NCI-H1417 (cell line): ENCODE measurements at places on chromosomes 7 and 10.

- no peak for DNase-seq
Measured at GRCh38 chr10:110110338-110110737, 97.1 kb upstream of the MXI1 start.

GRCh38 chr10:88493691-88494483, 89.2 kb downstream of the RNLS start:
- no peak for DNase-seq

DNA sequence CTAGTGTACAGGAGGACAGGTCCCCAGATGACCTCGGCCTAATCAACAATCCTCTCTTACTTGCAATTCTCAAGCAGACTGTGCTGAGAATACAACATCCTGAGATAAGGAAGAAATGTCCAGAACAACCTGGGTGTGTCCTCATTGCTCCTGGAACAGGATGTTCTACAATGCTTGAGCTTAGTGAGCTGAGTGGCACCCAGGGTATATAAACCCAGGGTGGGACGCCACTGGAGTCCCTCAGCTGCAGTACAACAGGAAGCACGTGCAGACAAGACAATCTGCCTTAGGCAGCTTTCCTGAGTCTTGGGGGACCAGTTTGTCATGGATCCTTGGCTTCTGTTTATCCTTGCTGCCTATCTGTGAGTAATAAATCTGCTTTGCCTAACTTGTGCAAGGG, 27.7 kb upstream of the SLC25A13 start:
- no peak for DNase-seq

DNA sequence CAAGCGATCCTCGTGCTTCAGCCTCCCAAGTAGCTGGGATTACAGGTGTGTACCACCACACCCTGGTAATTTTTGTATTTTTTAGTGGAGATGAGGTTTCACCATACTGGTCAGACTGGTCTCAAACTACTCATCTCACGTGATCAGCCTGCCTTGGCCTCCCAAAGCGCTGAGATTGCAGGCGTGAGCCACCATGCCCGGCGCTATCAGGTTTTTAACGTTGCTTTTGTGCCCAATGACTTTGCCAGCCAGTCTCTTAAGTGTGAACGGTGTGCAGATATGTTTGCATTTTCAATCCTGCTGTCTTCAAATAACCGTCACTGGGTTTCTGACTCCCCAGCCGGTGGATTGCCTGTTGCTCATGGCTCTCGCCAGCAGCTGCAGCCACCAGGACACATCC, 201.8 kb upstream of the PPP2R2D start:
- no peak for DNase-seq

GRCh38 chr7:50068850-50069551, 24.0 kb downstream of the ZPBP start:
- DNase-seq: peak; percentile 36

- no peak for DNase-seq
Measured at GRCh38 chr7:26198781-26199169, 1.8 kb downstream of the HNRNPA2B1 start.

- no peak for DNase-seq
Measured at GRCh38 chr7:44769776-44770294, 21.2 kb downstream of the ZMIZ2 start.

DNA sequence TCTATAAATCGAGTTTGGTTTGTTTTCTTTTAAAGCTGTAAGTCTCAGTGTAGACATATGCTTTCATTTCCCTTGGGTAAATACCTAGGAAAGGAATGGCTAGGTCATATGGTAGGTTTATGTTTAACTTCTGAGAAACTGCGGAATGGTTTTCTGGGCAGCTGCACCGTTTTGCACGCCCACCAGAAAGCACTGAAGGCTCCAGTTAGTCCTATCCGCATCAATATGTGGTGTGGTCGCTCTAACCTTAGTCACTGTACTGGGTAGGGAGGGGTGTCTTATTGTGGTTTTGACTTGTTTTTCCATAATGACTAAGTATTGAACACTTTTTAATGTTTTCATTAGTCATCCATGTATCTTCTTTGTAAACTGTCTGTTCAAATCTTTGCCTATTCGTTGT, 279.5 kb upstream of the AKR1E2 start:
- no peak for DNase-seq

- no peak for DNase-seq
Measured at GRCh38 chr7:93719546-93719945, 145.0 kb upstream of the CALCR start.

- DNase-seq: no peak
Measured at GRCh38 chr7:114415064-114415989, 712 bp downstream of the FOXP2 start.

DNA sequence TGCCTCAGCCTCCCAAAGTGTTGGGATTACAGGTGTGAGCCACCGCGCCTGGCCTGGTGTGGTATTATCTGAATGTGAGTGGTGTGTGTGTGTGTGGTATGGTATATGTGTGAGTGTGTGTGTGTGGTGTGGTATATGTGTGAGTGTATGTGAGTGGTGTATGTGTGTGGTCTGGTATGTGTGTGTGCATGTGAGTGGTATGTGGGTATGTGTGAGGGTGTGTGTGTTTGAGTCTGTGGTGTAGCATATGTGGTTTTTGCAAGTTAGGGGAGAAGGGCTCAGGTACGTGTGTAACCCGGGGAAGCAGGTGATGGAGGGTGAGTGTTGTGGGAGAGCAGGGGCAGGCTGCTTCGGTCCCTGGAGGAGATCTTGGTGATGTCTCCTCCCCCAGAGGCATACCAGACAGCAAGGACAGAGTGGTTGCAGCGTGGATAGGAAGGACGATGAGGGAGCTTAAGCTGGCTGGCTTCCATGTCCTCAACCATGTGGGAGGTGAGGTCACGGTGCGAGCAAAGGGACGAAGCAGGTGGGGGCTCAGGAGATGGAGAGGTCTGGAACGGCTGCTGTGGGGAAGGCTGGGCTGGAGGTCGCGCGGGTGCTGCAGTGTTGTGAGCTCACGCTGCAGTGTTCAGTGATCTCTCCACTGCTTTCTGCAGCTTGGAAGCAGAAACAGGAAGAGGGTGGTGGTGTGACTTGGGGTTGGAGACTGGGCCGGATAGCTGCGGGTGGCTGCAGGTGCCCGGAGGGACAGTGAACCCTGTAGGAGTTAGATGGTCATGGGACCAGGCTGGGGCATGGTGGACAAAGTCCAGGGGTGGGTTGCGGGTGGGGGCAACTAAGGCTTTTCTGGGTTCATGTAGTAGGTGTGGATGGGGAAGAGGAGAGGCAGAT, 5.0 kb downstream of the ZYX start:
- DNase-seq: no peak

GRCh38 chr10:49172061-49172776, 16.0 kb downstream of the TMEM273 start:
- no peak for DNase-seq

DNA sequence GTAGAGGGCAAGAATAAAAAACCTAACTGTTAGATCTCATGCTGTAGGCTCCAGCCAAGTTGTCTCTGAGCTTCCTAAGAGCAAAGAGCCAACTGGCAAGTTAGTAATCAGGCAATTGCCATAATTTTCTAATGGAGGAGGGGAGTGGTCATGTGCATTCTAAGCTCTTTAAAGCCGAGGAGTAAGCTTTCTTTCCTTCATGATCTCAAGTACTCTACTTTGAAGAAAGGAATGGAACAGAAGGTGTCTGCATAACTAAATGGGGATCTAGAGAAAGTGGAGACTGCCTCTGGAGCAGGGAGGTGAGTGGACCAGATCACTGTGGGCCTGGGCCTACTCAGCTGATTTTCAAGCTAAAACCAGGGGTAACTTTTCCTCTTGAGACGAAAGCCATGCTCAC, 37.7 kb upstream of the TOMM7 start:
- DNase-seq: no peak

DNA sequence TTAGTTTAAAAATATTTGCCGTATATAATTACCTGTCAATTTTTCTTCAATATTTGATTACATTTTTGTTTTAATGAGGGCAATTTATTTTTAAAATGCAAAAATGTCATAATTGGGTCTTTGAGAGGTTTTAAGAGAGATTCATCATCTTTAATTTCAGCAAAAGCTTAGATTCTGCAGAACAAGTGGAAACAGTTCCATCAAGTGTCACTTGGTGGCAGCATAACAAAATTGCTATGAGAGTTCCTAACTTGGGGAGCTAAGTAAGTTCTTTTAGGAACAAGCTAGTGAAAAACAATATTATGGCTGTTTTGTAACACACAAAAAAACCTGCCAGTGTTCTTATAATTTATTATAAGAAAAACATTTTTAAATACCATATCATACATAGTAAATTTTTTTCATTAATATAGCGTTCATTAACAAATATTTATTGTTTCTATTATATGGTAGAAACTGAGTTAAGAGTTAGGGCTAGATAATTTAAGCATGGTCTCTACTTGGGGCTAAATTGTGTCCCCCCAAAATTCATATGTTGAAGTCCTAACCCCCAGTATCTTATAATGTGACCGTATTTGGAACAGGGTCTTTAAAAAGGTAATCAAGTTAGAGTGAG, 155.2 kb downstream of the MAGI2 start:
- peak; percentile 80 for DNase-seq

GRCh38 chr7:137879357-137880158, 32.8 kb upstream of the DGKI start:
- no peak for DNase-seq

DNA sequence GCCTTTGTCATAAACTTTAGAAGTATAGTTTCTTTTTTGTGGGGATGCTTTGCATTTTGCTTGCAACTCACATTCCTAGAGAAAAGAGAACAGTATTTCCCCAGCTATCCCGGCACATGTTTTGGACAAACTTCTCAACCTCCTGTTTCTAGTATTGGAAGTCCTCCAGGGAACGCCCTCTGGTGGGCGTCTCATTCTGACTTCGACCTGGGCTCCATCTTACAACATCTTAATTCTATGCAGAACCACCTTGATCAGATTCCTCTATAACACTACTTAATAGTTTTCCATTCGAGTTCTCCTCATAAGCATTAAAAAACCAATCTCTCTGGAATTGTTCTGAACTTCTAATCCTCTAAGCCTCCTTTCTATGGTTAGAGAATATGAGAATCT, 139.5 kb upstream of the FZD8 start:
- DNase-seq: no peak

DNA sequence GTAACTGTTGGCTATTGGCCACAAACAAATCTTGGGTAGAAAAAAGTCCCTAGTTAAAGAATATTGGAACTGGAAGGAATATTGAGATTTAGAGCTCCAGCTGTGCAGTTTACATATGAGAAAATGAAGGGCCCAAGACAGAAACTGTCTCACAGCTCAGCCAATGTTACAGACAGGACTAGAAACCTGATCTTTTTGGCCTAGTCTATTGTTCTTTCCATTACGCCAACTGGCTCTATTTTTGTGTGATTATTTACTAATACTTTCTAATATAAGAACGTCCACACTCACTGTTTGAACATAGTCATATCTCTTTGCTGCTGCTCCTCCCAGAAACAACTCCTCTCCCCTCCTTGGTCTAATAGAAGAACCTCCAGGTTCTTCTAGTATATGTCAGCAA, 1.2 kb downstream of the WEE2 start:
- no peak for DNase-seq

DNA sequence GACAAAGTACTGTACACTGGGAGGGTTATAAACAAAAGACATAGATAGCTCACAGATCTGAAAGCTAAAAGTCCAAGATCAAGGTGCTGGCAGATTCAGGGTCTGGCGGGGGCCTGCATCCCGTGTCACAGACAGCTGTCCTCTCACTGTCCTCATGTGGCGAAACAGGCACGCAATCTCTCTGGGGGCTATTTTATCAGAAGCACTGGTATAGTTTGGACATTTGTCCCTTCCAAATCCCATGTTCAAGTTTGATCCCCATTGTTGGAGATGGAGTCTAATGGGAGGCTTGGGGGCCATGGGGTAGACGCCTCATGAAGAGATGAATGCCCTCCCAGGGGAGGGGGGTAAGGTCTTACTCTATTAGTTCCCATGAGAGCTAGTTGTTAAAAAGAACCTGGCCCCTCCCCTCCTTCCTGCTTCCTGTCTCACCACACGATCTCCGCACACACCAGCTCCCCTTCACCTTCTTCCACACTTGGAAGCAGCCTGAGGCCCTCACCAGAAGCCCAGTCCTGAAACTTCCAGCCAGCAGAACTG, 72.5 kb upstream of the UCN3 start:
- DNase-seq: no peak

- DNase-seq: no peak
Measured at GRCh38 chr10:73097305-73097670, 622 bp upstream of the P4HA1 start.

DNA sequence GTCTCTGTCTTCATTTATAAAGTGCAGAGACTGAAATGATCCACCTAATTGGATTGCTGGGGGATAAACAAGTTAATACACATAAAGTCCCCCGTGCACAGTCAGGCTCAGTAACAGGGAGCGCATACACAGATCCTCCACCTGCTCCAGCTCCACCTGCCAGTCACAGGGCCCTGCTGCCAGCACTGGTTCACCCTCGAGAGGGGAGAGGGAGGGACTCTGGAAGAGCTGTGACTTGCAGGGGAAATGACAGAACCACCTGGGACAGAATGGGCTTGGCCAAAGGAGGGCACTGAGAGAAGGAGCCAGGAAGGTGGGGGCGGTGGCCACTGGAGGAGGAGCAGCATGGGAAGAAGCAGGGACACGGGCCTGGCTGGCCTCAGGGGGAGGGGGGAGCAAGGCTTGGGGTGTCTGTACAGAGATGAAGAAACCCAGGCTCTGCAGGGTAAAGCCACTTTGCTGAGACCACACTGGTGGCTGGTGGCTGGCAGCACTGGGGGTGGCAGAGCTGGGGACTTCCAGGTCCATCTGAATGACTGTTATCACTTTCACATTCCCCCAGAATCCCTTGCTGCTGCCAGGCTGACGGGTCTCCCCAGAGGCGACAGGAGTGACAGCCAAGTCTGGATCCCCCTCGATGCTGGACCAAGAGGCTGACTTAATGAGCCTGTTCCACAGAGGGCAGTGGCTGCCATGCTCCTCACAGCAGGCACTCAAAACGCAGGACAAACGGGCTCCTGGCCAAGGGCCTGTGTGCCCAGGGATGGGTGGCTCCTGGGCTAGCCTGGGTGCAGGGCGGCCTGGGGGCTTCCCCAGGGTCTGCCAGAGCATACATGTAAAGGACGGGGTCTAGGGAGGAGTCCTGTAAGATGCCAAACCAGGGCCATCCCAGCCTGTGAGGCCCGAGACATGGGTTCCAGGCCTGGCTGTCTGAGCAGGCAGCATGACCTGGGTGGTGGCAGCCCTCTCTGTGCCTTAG, 151.1 kb downstream of the SH3PXD2A start:
- peak; percentile 9 for DNase-seq

GRCh38 chr7:80600046-80600445, 38.4 kb upstream of the CD36 start:
- DNase-seq: no peak

- no peak for DNase-seq
Measured at GRCh38 chr7:125254566-125254965, 324.9 kb upstream of the POT1 start.

- no peak for DNase-seq
Measured at GRCh38 chr7:24707988-24708615, 49.2 kb downstream of the GSDME start.

- no peak for DNase-seq
Measured at GRCh38 chr7:36605261-36606051, 118.8 kb downstream of the AOAH start.

GRCh38 chr7:85103357-85103756, 83.5 kb downstream of the SEMA3D start:
- DNase-seq: no peak

DNA sequence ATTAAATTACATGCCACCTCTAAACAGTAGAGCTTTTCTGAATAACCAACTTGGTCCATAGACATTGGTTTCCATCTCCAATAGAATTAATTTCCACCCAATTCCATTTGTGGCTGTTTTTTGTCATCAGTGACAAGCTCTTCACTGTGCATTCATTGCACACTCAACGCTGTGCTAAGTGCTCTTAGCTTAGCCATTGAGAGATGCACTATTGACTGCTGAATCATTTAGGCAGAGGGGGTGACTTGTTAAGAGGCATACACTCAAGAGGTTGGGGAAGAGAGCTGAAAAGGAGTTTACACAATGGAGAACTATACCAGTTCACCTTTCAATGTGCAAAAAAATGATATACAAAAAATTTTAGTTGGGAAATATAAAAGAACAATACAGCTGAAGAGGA, 31.9 kb upstream of the CBLL1 start:
- DNase-seq: peak; percentile 99
